GM13976 (cell line): ENCODE measurements at places on chromosomes 13 and 19.

DNA sequence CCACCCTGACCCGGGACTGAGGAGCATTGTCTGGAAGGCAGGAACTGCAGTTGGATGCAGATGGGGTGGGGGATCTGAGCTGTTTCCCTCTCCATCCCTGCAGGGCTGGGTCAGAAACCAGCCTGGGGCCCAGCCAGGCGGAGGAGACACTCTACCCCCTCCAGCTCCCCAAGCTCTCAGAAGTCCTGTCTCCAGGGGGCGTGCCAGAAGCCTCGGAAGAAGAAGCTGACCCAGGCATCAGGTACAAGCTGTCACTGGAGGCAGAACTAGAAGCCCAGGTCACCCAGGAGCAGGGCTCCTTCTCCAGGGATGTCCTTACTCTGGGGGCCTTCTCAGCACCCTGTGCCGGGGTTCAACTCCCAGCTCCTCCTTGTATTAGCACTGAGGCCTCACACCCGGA lies 15.5 kb downstream of the SIX5 start:
- DNase-seq = peak; percentile 37

DNA sequence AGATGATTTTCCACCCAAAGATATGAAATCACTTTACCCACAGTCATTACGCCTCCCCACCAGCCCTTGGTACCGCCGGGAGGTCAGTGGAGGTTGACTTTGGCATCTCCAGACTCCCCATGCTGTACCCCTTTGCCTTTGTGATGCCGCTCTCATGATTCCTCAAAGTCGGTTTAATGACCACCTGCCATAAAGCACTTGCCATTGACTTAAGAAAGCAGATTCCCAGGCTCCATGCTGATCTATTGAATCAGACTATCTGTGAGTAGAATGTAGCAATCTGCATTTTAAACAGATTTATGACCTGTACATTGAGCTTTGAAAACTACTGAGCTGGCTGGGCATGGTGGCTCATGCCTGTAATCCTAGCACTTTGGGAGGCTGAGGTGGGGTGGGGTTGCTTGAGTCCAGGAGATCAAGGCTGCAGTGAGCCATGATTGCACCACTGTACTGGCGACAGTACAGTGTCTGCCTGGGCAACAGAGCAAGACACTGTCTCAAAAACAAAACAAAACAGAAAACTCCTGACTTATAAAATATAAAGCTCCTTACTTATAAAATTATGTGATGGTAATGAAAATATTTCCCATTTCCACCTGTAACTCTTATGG lies 235.2 kb downstream of the KLF5 start:
- DNase-seq = no peak

DNA sequence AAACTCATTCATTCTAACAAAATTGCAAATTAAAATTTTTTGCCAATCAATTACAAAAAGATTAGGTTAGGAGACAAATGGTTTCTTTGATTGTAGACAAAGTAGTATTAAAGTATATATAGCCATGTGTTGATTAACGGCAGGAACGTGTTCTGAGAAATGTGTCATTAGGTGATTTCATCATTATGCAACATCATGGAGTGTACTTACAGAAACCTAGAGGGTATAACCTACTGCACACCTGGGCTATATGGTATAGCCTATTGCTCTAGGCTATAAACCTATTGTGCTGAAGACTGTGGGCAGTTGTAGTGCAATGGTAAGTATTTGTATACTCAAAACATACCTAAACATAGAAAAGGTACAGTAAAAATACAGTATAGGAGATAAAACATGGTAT lies 906.8 kb upstream of the SPRY2 start:
- no peak for DNase-seq

DNA sequence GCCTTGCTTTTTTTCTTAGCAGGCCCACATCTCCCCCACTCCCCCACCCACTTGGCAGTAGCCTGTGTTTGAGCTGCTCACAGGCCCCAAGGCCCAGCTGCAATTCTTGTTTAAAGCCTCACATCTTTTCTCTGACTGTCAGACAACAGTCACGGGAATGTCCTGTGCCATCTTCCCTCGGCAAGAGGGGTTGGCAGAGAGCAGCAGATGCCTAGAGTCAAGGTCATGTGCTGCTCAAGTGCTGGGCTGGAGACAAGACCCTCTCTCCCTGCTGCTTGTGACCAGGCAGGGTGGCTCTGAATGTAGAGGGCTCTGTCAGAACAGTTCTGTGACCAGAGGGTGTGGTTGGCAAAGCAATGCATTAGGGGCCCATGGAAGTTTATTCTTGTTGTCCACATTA lies 47.4 kb downstream of the BBC3 start:
- DNase-seq = no peak

- DNase-seq = peak; percentile 69
Observed at GRCh38 chr19:40191836-40192646, 815 bp downstream of the MAP3K10 start.

- DNase-seq = no peak
Observed at GRCh38 chr19:15372470-15372869, 7.1 kb downstream of the AKAP8 start.
